ENCODE measurements at places on chromosomes 4 and X.

DNA sequence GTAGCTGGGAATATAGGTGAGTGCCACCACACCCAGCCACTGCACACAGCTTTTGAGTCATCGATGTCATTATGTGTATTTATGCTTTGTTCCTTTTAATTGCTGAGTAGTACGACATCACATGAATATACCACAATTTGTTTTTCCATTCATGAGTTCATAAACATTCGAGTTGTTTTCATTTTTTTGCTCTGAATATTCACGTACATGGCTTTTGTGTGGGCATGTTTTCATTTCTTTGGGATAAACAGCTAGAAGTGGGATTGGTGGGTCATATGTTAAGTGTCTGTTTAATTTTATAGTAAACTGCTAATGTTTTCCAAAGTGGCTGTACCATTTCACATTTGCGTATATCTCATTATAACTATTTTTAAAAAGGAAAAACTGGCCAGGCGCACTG is 45.1 kb upstream of the KDR start:
- no peak for DNase-seq

GRCh38 chrX:40366661-40367060 is 214.1 kb upstream of the ATP6AP2 start:
- no peak for DNase-seq

- DNase-seq, result no peak
Observed at GRCh38 chrX:153606503-153606902, 7.6 kb upstream of the CCNQ start.

- DNase-seq, result no peak
Observed at GRCh38 chr4:87530229-87530628, 1.1 kb upstream of the SPARCL1 start.
